ENCODE measurements at places on chromosomes 13 and 19. TPM values are rescaled to one million over a fixed set of nuclear protein-coding genes. Genes with fewer than 3 reads are reported as not detected.

Gene TMEM86B
- total RNA-seq, result 6.1 TPM

- DNase-seq, result no peak
These were observed 10.1 kb downstream of the RGCC start for GRCh38 chr13:41467425-41467945.

- DNase-seq, result no peak
These were observed 34.1 kb downstream of the SUGP2 start for GRCh38 chr19:18999016-18999758.

DNA sequence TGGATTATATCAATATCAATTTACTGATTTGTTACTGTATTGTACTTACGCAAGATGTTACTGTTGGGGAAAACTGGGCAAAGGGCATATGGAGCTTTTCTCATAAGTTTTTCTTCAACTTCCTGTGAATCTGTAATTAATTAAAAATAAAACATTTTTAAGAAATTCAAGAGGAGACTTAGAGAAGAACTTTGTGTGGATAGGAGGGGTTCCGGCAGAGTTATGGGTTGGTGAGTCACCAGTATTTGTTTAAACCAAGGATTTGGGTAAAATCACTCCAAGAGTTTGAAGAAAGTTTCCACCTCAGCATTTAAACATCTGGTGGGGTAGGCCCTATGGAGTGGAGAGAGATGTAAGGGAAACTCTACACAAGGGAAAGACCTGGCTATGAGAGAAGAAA lies 379.6 kb downstream of the TSHZ3 start:
- no peak for DNase-seq

GRCh38 chr13:40640845-40641458 lies 25.5 kb downstream of the FOXO1 start:
- no peak for DNase-seq

Gene IGFLR1
- 52.8 TPM for total RNA-seq

- peak; percentile 97 for DNase-seq
These were observed 9.7 kb upstream of the LYPD3 start for GRCh38 chr19:43474986-43475705.

DNA sequence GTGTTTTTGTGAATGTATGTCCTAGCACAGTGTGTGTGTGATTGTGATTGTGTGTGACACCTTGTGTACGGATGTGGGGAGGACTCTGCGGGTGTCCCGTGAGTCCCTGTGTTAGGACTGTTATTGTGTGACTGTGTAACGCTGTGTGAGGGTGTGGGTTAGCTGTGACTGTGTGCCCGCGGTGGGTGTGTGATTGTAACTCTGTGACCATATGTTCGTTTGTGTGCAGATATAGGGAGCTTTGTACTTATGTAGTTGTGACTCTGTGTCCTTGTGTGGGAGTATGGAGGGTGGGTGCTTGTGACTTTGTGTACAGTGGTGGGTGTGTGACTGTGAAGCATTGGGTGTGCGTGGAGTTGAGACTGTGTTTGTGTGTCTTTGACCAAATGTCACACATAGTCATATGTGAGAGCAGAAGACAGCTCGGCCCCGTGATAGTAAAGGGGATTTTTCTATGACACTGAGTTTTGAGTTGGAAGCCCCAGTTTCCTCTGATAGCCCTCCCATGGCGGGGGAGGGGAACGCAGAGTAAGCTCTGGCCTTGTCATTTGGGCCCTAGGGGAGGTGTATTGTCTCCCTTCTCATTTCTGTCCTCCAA lies 949 bp upstream of the ZNF260 start:
- DNase-seq, result peak; percentile 65

DNA sequence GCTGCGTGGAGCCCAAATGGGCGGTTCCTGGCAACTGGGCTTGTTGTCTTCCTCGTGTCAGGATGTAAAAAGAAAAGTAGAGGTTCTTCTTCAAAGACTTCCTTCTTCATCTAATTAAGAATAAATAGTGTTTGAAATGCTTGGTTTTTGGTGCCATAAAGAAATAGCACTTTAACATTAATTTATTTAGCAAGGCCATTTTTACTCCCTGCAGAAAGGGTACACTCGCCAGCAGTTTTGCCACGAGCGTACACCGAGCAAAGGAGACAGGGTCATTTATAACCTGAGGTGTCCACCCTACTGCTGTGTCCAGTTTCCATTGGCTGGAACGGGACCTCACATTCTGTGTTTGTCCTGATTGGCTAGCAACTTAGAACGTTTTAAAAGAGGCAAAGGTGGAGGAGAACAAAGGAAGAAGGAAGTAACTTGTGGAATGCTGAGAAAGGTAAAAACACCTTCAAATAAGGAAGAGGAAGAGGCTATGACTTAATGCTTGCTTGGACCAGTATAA lies 21.8 kb upstream of the OR10H1 start:
- DNase-seq, result no peak

Gene MAP2K2
- total RNA-seq, result 101 TPM

DNA sequence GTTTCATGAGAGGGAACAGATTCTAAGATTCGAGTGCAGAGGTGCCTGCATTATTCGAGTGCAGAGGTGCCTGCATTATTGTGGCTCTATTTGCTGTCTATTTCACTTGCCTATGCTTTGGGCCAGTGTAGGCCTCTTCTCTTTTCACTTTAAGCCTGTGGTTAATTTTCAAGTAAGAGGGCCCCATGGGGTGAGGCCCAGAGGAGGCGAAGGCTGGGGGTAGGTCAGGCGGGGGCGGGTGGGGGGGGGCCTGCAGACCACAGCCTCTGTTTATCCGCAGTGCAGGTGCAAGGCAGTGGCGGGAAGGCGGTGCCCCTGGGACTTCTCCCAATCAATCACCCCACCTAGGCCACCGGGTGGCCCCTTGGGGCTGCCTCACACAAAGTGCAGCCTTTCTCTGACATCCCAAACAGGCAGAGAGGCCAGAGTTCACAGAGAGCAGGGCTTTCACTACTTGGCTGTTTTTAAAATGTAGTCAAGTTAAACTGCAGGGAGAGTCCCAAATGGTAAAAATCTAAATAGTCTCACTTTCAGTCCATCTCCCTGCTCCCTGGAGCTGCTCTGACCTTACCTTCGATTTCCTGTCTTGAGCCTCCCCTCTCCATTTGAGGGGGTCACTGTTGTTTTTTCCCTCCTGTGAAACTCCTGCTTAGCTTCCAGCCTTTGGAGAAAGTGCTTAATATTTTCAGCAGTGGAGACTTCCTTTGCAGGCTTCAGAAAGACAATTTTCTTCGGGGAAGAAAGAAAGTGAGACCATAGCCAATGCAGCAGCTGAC lies 249.0 kb downstream of the DLEU7 start:
- DNase-seq, result peak; percentile 64

Gene ZNF582
- total RNA-seq, result 1.1 TPM

Gene SLC25A41
- total RNA-seq, result not detected

DNA sequence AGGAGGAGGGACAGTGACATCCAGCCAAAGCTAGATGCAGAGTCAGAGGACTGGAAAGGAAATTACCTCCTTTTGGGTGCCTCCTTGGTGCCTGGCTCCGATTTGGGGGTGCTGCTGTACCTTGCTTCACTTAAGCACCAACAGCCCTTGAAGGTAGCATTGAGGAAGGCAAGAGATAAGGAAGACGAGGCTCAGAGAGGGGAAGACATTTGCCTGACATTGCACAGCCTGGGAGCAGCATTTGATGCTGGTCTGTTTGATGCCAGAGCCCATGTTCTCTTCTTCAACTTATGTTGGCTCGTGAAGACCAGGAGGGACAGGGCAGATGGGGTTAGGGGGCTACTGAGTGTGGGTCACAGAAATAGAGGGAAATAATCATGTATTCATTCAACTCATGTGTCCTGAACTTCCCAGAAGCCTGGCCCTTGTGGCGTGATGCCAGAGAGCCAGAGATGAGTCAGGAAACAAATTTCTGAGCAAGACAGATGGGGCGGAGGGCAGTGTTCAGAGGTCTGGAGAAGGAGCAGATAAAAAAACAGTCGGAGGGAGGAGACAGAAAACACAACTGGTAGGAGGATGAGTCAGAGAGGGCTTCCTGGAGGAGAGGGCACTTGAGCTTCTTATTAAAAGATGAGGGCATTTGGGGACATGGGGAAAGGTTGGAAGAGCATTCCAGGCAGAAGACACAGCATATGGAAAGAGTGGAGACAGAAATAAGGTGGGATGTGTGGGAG lies 3.0 kb upstream of the C19orf81 start:
- DNase-seq, result no peak

Gene RHPN2
- total RNA-seq, result 3.1 TPM

Gene TMEM255B
- total RNA-seq, result 1.1 TPM

Gene LILRB1
- 0.36 TPM for total RNA-seq

DNA sequence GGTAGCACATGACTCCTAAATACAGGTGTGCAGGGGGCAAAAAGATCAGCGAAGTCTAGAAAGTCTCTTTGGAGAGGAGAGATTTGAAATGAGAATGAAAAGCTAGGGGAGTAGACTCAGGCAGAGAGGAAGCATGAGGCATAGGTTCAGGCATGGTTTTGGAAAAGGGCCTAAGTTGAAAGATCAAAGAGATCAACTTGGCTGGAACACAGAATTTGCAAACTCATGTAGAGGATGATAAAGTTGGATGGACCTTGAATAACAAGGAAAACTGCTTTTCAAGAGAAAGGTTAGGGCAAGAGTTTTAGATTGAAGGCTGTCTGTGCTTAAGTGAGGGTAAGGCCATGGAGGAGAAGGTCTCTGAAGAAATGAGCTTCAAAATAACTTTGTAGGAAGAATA lies 47.4 kb upstream of the UBAC2 start:
- no peak for DNase-seq

Gene CLEC17A
- 0.26 TPM for total RNA-seq

Gene KCNRG
- not detected for total RNA-seq

DNA sequence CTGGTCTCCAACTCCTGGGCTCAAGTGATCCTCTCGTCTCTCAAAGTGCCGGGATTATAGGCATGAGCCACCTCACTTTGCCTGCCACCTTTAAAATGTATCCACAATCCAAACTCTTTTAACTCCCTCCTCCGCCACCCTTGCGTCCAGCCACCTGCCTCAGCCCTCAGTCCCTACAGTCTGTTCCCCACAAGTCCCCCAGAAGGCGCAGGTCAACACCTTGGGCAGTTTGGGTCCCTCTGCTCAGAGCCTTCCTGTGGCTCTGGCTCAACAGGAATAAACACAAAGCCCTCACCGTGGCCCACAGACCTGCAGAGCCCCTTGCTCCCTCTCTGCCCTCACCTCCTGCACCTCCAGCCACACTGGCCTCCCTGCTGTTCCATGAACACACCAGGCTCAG lies 7.5 kb upstream of the EMC10 start:
- no peak for DNase-seq

Gene VASP
- 99.6 TPM for total RNA-seq

DNA sequence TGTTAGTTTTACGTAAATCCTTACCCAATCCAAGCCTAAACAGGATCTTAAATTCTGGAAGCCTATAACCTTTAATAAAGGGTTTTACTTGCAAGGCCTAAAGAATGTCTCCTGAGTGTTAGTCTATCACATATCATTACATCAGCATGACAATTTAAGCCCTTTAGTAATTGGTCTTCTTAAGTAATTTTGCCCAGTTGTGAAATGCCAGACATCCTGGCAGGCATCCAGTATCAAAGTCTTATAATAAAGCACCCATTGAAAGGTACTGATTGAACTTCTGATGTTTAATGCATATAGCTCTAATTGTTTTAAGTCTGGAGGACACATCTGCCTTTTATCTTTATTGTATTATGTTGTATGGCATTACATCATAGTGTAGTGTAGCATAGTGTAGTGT lies 1078.9 kb downstream of the SLITRK1 start:
- DNase-seq, result no peak

- DNase-seq, result peak; percentile 61
These were observed 8.3 kb downstream of the PRAM1 start for GRCh38 chr19:8494158-8494557.

Gene CAMSAP3
- 0.30 TPM for total RNA-seq

Gene KLK4
- total RNA-seq, result not detected

GRCh38 chr13:108609353-108609752 lies 20.1 kb upstream of the MYO16 start:
- no peak for DNase-seq

Gene FFAR1
- not detected for total RNA-seq

GRCh38 chr19:29289020-29289419 lies 76.1 kb upstream of the UQCRFS1 start:
- no peak for DNase-seq

DNA sequence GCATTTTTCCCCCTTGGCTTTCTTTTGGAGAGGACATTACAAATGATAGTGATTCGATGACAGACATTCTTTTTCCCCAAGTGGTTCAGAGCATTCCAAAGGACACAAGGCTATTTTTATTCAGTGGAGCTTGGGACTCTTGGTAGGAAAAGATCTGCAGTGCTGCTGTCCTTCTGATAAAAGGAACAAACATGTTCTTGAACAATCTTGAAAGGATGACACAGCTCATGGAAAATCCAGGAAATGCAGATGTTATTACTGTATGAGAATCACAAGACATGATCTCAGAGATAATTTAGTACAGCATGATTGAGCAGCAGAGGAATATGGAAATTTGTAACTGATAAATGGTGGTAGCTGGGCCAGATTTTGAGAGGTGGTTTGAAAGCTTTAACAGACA lies 96.2 kb upstream of the RFC3 start:
- DNase-seq, result no peak

GRCh38 chr13:76163761-76164160 lies 527.6 kb downstream of the LMO7 start:
- no peak for DNase-seq

DNA sequence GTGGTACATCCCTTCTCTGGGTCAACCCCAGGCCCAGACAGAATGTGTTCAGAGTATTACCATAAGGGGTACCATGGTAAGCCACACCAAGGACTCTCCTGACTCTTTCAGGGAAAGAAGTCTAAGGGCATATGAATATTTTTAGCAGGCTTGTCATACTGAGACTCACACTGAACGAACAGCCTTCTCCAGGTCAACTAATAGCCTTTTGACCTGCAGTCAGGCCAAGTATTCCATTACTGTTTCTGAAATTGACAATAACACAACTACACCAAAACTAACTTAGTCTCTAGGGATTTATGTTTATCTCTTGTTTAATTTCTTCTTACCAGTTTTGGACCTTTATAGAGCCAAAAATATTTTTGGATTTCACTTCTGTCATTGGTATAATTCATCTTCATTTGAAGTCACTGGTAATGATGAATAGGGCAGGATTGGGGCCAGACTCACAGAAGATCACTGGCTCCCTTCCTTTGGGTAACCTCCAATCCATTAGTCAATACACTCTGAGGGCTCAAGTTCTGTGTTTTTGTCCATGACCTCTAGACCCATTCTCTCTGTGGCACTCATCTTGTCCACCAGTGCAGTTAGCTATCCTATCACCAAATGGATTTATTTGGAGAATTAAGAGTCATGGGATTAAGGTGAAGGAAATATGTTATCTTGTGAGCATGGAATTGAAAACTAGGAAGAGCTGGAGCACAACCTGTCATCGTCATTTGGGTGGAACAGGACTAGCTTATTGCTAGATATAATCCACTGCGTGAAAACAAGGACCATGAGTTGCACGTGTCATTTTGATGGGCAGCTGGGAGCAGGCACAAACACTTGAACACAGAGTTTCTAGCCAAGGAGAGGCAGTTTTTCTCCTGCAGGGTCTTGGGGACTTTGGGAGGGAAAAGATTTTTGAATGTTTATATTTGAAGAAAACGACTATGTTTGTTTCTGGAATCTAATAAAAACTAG lies 313.3 kb downstream of the DCLK1 start:
- DNase-seq, result no peak

Gene MUC16
- not detected for total RNA-seq

DNA sequence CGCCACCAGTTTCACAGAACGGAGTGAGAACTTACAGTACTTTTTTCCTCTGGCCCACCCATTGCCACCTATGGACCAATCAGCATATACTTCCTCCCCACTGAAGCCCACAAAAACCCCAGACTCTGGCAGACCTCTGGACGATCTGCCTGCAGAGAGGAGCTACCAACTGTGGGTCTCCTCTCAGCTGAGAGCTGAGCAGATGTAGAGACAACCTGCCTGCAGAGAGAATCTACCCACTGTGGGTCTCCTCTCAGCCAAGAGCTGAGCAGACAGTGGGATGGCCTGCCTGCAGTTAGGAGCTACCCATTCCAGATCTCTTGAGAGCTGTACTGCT lies 69.7 kb downstream of the PIBF1 start:
- DNase-seq, result no peak

Measured in activated naive CD4-positive, alpha-beta T cell treated with anti-CD3 and anti-CD28 coated beads for 36 hours (primary cell).